ENCODE measurements at places on chromosomes 16 and 17.

DNA sequence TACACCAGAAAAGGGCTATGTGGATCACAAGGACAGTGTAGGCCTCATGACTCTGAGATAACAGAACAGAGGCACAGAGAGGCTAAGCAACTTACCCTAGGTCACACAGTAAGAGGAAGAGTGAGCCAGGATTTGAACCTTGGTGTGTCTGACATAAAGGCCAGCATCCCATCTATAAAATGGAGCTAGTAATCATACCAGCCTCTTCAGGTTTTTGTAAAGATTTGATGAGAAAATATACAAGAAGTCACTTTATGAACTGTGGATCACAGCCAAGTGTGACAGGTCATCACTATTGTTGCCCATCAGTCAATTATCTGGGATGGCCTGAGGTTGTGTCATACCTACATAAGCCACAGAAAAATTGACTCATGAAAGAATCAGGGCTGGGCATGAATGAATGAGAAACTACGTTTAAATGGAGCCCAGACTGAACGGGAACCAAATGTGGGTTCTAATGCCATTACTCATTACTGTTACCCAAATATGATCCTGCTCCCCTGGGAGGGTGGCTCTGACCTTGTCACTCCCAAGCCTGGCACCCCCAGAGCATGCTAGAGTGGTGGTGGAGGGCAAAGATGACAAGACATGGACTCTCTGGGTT, 21.0 kb downstream of the FBXO39 start:
- no peak for DNase-seq

DNA sequence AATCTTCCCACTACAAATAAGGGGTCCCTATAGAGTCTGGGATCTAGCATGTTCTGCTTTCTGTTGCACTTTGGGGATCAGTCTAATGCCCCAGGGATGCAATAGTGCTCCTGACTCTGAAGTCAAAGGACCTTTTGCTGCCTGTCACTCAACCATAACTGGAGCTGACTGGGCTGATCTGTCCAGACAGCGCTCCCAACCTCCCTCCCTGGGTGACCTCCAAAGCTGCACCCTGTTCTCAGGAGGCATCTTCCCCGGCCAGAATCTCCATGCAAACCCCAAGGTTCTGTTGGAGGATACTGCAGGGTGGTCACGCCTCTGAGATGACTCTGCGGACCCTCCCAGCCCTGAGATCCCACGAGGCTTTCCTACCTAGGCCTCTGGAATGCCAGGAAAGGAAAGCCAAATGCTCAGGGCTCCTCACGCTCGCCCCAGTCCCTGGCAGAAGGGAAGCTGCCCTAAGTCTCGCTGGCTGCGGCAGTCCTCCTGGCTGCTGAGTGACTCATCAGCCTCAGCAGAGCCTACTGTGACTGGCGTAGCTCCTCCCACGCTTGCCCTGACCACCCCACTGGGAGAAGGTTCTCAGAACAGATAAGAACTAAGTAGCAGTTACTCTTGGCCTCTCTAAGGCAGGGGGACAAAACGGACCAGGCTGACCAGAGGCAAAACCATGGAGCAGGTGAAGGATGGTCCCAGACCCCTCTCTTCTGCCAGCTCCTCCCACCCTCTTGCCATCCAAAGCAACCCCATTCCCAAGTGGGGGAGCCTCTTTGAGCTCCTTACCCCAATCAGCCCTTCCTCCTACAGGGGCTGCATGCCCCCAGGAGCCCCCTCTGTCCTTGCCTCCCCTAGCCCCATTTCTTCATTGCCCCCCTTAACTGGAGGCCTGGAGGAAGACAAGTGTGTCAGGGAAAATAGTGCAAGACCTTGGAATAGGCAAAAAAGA, 124.1 kb upstream of the TNRC6C start:
- peak; percentile 96 for DNase-seq

GRCh38 chr17:49327835-49328784, 33.9 kb downstream of the ZNF652 start:
- DNase-seq: peak; percentile 30

GRCh38 chr17:31008374-31009041, 37.7 kb downstream of the RNF135 start:
- peak; percentile 58 for DNase-seq

DNA sequence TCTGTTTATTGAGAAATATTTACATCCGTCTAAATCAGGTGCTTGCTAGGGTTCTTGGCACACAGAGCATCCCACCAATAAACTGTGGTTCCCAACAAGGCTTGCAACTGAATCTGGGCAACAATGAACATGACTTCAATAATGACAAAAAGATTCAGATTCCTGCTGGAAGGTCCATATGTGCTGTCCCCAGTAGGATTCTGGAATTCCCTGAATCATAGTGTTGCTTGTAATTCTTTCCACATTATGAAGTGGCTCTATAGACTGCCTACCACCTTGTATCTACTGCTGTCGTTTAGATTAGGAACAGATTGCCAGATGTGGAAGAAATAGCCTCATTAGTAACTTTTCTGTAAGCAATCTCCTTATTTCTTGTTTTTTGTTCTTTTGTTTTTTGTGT, 265.9 kb downstream of the WWOX start:
- no peak for DNase-seq

GRCh38 chr16:71439523-71439922, 2.3 kb downstream of the TLE7 start:
- DNase-seq: no peak

GRCh38 chr17:27233059-27233458, 60.9 kb upstream of the WSB1 start:
- DNase-seq: no peak

DNA sequence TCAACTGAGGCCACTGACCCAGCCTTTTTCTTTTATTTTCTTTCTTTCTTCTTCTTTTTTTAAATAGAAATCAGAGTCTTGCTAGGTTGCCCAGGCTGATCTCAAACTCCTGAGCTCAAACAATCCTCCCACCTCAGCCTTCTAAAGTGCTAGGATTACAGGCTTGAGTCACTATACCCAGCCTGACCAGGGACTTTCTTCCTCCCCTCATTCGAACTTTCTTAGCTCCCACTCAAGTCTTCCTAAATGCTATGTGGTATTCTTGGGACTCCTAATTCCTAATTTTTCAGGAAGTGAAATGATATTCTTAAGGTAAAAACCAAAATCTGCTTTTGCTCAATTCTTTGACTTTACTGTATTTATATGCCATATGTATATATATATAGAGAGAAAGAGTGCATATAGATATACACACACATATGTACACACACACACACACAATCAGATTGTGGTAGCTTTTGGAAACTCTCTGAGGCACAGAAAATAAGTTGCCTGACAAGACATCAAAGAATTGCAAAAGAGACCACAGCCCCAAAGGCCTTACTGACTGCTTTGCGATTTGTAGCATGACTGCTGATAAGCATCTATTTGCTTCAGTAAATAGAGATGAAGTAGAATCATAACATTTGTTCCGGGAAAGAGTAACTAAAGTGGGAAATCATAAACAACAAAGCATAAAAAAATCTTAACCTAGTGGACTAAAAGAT, 9.5 kb upstream of the AMZ2 start:
- peak; percentile 39 for DNase-seq

GRCh38 chr17:78379131-78379491, 662 bp downstream of the PGS1 start:
- DNase-seq: peak; percentile 45

- no peak for DNase-seq
Measured at GRCh38 chr17:38719943-38720641, 10.0 kb upstream of the CISD3 start.

All from suppressor macrophage (primary cell).